Mammary epithelial cell (primary cell): ENCODE measurements at places on chromosomes 3 and 15. TPM values are rescaled to one million over a fixed set of nuclear protein-coding genes. Genes with fewer than 3 reads are reported as not detected.
A peak's percentile ranks its signal among the peaks of the same experiment; 100 is the strongest.

DNA sequence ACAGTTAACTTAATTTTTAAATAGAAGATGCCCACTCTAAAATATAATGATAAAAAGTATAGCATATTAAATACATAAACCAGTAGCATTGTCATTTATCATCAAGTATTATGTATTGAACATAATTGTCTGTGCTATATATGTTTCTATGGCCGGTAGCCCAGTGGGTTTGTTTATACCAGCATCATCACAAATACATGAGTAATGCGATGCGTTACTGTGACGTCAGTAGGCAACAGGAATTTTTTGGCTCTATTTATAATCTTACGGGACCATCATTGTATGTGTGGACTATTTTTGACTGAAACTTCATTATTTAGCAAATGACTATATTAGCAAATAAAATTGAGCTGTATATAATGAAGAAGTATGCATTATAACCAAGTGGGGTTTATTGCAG lies 82.1 kb downstream of the FLNB start:
- no peak for DNase-seq

GRCh38 chr3:65351753-65352152 lies 664.0 kb upstream of the ADAMTS9 start:
- no peak for DNase-seq

DNA sequence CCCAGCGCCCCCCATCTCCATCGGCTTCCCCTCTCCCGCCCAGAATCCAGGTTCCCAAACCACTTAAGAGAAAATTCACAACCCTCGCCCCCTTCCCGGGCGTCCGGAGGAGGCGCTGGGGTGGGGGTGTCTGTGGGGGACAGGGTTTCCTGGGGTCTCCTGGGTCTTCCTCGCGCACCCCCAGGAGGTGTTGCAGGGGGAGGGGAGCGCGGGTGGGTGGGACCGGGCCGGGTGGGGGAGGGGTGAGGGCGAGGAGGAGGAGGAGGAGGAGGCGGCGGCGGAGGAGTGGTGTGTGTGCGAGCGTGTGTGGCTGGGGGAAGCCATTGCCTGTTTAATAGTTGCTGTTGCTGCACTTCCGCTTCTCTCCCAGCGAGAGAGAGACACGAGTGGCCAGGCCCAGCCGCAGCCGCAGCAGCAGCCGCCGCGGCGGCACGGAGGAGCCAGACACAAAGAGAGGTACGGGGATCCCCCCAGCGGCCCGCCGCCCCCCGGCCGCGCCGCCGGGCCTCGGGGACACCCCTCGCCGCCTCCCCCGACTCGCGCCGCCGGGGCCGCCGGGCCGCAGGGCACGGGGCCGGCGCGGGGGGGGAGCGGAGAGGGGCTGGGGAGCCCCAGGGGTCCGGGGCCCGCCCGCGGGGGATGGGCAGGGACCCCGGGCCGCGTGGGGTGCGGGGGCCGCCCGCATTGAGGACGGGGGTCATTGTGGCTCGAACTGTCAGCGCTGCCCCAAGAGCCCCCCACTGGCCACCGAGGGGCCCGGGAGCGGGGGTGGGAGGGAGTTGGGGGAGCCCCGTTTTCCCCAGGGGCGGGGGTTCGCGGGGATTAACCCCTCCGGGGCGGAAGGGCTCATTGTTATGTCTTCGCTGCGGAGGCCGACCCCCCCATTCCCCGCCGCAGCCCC lies at the start of gene UBE2E1:
UBE2E1 (plus strand) TSS at position 323 of the 901 bp plus-strand sequence. CDS start 1,315 bp downstream, outside the sequence.
- peak; percentile 54 for DNase-seq

- no peak for DNase-seq
These were observed 17.8 kb downstream of the APBA2 start for GRCh38 chr15:28903555-28903954.

DNA sequence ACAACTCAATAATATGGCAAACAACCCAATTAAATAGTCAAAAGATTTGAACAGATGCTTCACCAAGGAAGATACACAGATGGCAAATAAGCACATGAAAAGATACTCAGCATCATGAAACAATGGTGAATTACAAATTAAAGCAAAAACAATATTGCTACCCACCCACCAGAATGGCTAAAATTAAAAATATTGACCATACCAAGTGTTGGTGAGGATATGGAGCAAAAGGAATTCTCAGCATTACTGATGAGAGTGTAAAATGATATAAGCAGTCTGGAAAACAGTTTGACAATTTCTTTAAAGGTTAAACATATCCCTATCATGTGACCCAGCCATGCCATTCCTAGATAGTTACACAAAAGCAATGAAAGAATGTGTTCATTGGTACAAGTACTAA lies 5.7 kb upstream of the PXYLP1 start:
- no peak for DNase-seq

DNA sequence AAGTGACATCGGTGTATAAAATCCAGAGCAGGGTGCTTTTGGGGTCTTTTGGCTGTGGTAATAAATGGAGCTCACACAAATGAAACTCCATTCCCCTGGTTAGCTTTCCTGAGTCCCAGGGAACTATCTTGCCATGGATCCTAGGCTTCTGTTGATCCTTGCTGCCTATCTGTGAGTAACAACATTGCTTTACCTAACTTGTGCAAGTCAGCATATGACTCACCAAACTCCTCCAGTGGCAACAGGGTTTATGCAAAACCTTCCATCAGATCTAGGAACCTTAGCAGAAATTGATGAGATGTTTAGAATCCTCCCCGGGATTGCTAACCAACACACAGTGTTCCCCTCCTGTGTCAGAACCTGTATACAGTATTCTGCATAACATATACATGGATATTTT lies 105.4 kb downstream of the SCAPER start:
- peak; percentile 51 for DNase-seq

DNA sequence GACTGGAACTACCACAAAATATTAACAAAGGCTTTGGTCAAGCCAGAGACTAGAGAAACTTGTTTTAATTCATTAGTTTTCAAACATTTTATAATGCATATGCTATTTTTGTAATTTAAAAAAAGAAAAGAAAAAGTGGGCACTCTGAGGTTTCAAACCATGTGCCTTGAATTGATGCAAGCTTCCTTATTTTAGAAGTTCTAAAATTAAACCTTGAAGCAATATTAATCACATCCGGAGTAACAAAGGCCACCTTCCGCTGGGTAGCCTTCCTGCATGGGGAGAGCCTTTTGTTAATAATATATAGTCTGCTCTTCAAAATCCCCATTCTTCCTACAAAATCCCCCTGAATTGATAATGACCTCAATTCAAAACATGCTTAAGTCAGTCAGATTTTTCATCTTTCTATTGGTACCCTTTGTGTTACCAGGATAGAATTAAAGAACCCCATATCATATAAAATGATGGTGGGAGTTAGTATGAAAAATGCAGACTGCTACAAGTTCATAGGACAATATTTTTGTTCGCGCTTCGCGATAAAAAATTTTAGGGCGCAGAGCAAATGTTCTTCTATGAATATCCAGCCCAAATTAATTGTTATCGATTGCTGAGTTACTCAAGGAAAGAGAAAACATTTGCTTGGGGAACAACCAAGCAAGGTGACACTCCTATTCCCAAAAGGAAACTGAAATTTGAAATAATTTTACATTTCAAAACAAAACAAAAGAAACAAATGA lies 30.6 kb downstream of the LDHAL6B start:
- DNase-seq, result no peak

- no peak for DNase-seq
These were observed 146.9 kb downstream of the DNAJB8 start for GRCh38 chr3:128319741-128320141.

GRCh38 chr3:115018694-115019093 lies 128.4 kb downstream of the ZBTB20 start:
- no peak for DNase-seq

GRCh38 chr15:64412216-64412615 lies 24.6 kb downstream of the TRIP4 start:
- peak; percentile 90 for DNase-seq

GRCh38 chr15:73118055-73118454 lies 65.8 kb downstream of the NEO1 start:
- no peak for DNase-seq

- no peak for DNase-seq
These were observed 158.7 kb downstream of the CGGBP1 start for GRCh38 chr3:87900061-87900460.

- DNase-seq, result no peak
These were observed 48.0 kb upstream of the FBN1 start for GRCh38 chr15:48693484-48693883.

DNA sequence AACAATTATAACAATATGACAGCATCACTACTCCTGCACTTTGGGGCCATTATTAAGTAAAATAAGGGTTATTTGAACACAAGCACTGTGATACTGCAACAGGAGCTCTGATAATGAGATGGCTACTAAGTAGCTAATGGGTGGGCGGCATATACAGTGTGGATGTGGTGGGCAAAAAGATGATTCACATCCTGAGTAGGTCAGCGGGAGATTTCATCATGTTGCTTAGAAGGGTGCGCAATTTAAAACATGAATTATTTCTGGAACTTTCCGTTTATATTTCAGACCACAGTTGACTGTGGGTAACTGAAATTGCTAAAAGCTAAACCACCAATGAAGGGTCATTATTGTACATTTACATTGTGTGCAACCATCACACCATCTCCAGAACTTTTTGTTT lies 42.3 kb downstream of the FBXO22 start:
- peak; percentile 31 for DNase-seq

GRCh38 chr15:51706291-51706690 lies 25.0 kb downstream of the SCG3 start:
- DNase-seq, result no peak

- DNase-seq, result no peak
These were observed at the start of gene MYRIP for GRCh38 chr3:39809181-39809994. TSS of gene MYRIP (plus strand) at chr3:39809609. CDS start at chr3:39900817, 91,208 bp downstream.

GRCh38 chr3:141316851-141317250 lies 51.5 kb upstream of the ZBTB38 start:
- DNase-seq, result no peak

The RTP3 gene
- total RNA-seq, result not detected in 2 replicates

The GOLGA6L4 gene
- 1.2 TPM for total RNA-seq

The KBTBD8 gene
- 2.6 and 3.5 TPM in 2 replicates for total RNA-seq

The GOLGA6L10 gene
- 0.33 TPM for total RNA-seq

The DPPA2 gene
- not detected in 2 replicates for total RNA-seq

The CFAP100 gene
- not detected in 2 replicates for total RNA-seq

The CLRN1 gene
- not detected in 2 replicates for total RNA-seq
